ENCODE measurements at places on chromosomes 4 and X.

GRCh38 chr4:154313004-154313585, 178.5 kb downstream of the DCHS2 start:
- no peak for DNase-seq

- no peak for DNase-seq
Observed at GRCh38 chr4:174316954-174317353, 33.2 kb downstream of the CEP44 start.

DNA sequence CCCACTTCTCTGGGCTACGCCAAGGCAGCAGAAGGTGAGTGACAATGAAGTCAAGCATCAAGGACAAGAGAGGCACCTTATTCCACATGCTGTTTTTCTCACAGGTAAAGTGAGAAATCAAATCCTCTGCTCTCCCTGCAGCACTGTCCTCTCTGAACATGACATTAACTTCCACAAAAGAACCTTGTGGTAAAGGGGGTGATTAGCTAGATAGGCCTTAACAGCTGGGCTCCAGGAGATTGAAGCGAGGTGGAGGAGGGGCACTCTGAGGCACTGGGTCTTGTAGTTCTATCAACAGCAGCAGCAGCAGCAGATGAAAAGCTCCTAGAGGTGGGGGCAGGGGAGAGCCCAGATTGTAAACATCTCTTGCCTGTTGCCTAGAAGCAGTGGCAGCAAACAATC, 96.8 kb upstream of the CXXC4 start:
- no peak for DNase-seq

GRCh38 chrX:20452487-20452886, 185.8 kb upstream of the RPS6KA3 start:
- no peak for DNase-seq

GRCh38 chr4:40337051-40337450, 1.9 kb downstream of the CHRNA9 start:
- DNase-seq, result no peak

- peak; percentile 1 for DNase-seq
Observed at GRCh38 chrX:68332201-68332731, 101.0 kb downstream of the OPHN1 start.

DNA sequence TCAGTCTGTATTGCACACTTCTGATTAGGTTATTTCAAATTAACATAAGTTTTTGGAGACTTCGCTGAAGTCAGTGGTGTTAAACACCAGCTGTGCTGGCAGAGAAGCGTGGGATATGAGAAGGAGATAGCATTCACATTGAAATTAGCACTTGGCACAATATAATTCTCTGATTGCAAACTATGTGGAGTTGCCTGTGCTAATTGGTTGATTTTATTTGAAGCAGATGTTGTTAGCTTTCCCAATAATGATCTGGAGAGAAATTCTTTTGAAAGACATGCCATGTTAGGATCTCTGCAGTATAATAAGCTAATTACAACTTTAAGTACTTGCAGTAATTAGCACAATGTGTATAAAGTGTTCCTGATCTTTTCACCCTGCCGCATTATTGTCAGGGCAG, 367.4 kb upstream of the ARX start:
- no peak for DNase-seq

GRCh38 chrX:6968231-6968630, 179.3 kb upstream of the STS start:
- no peak for DNase-seq

GRCh38 chr4:96986816-96987215, 1146.9 kb downstream of the PDHA2 start:
- DNase-seq, result no peak

DNA sequence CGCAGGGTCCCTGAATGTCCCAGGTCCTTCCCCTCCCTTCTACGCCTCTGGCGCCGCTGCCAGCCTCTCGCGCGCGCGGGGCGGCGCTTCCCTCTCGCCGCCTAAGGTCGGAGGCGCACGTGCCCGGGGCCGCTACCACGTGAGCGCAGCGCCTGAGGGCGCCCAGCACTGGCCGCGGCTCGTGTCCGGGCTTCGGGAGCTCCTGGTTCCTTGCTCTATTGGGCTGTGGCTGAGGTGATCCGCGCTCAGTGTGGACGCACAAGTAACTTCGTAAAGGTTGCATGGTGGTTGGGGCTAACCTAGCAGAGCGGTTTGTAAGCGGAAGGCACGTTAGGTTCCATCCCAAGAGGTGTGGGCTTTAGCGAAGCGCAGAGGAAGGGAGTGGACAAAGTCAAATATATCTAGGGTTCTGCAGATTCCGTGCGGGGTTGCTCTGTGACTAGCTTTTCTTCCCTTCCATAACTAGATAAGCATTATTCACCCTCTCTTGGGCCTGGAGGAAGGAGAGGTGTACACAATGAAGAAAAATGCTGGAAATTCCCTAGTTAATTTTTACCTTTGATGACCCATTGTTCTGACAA, 1.8 kb downstream of the TLL1 start:
- peak; percentile 66 for DNase-seq

DNA sequence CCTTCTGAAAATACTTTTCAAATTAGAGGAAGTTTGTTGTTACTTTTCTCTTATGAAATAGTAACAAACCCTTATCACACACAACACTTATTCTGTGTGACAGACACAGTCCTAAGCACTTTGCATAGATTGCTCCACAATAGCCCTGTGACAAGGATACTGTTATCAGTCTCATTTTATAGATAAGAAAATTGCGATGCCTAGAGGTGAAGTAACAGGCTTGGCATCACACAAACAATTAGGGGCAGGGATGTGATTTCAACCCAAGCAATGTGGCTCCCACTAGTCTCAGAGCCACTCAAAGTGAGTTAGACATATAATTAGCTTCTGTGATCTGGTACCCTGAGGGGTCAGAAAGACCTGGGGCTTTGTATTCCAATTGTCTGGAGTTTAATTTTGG, 339.9 kb downstream of the FBXO8 start:
- DNase-seq, result no peak

DNA sequence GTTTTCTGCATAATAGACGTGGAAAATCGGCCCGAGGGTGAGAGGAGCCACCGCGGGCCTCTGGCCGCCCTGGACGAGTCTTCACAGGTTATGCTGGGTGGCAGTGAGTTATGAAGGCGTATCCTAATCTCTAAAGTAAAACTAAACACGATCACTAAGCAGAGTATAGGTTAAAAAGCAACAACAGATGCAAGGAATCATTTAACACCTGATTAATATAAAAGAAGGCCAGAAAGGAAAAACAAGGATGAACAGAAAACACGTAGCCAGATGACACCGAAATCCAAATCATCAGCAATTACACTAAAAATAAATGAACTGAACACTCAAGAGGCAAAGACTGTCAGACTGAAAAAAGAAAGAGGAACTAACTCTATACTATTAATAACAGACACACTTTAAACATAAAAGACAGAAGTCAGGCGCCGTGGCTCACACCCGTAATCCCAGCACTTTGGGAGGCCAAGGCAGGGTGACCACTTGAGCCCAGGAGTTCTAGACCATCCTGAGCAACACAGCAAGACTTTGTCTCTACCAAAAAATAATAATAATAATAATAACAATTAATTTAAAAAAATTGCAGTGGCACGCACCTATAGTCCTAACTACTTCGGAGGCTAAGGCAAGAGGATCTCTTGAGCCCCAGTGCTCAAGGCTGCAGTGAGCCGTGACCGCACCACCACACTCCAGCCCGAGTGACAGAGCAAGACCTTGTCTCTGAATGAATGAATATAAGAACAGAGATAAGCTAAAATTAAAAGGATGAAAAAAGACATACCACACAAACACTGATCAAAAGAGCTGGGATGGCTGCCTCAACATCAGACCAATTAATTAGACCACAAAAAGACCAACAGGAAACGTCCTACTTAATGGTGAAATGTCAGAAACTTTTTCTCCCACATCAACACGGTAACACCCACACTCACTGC, 30.0 kb downstream of the CTBP1 start:
- no peak for DNase-seq

Data from cerebellum (tissue), 4 donors.